ENCODE measurements at places on chromosomes 6 and 20.

- DNase-seq, result no peak
Observed at GRCh38 chr20:20000211-20000968, 16.8 kb upstream of the NAA20 start.

GRCh38 chr20:52490711-52491430 is 299.3 kb upstream of the ZFP64 start:
- DNase-seq, result peak; percentile 97

DNA sequence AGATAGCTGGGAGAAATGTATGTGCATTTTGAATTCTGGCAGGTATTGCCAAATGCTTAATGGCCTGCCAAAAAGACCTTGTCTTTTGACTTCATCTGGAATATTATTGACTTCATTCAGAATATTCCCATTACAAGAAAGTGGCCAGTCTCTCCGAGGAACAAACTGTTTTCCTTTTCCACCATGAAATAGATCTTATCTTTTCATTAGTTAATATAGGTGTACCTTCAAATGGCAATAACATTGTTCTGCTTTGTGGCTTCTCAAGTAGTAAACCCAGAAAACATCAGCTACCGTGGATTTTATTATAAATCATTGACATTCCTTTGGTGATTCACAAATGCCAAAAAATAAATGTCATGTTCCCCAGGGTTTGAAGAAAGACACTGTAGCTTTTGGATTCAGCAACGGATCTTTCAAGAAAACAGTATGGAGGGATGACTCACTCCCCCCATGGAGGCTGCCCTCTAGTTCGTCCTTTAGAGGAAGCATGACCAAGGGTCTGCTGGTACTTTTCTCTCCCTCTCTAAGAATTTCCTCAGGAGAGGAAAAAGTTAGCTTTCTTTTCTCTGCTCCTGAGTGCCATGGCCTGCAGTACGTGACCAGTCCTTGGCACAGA is 1.1 kb upstream of the RNF182 start:
- DNase-seq, result no peak

GRCh38 chr20:12028771-12029170 is 111.1 kb downstream of the BTBD3 start:
- no peak for DNase-seq

DNA sequence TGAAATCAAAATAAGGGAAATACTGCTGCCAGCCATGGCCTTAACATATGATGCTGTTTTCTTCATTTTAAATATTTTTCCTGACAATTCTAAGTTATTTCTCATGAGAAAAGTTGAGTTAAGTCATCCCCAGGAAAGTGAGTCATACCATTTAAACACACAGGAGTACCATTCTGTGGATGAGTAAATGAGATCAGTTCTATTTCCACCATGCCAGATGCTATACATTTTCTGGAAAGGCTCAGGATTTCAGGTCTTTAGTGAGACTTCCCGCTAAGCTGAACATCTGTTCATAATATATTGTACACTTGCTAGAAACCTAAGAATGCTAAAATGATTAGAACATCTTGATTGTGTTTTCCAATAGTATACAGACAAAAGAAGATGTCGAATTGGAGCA is 256.2 kb upstream of the MANEA start:
- no peak for DNase-seq

DNA sequence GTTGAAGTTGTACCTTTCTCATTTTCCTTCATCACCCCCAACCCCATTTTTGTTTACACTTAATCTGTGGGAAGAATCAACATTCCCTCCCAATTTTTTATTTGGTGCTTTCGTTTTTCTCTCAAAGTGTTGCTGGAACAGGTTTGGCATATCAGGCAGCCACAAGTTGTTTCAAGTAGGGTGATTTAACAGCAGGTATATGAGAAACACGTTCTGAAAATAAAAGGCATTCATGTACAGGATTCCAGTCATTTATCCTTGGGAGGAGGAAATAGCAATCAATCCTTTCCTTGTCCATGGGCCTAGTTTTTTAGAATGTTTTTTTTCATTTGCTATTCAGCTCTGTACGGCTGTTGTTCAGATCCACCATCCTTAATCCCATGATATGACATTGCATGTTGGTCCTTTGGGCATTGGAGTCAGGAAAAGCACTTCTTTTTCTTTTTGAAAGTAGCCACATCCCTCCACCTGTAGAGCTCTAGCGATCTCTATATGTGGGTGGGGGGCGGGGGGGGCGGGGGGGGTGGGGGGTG is 120.2 kb downstream of the JARID2 start:
- no peak for DNase-seq

- no peak for DNase-seq
Observed at GRCh38 chr6:14717307-14717706, 528.6 kb upstream of the JARID2 start.
